ENCODE measurements at places on chromosomes 2 and 18.

- DNase-seq: no peak
Measured at GRCh38 chr18:49123431-49123830, 172.7 kb upstream of the SMAD7 start.

DNA sequence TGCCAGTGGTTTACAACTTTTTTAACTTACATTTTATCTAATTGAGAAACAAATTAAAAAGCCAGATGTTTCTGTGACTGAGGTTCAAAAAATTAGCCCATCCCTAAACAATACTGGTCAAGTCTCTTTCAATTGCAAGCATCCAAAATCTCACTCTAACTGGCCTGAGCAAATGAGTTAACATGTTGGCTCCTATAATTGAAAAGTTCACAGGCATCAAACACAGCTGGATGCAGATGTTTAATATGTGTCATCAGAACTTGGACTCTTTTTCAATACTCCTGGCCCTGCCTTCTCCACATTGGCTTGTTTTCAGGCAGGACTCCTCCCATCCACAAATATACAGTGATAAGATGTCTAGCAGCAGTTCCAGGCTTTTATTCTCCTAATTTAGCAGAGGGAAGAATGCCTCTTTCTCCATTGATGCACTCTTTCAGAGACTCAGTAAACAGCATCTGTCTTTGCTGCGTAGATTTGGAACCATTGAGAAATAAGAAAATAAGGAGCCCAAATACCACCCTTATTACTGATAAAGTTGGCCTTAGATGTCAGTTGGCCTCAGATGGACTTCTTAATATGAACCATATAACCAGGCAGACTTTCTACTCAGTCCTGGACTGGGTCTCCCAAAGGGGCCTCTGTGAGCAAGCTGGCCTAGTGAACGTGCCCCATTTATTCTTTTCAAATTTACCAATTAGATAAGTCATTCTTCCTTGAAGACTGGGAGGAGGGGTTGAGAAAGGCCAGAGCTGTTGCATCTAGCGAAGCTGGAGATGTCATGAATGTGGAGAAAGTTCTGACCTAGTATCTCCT lies 30.4 kb upstream of the FN1 start:
- DNase-seq: no peak

- DNase-seq: no peak
Measured at GRCh38 chr18:9738266-9738969, 30.3 kb downstream of the RAB31 start.

- no peak for DNase-seq
Measured at GRCh38 chr2:36290306-36290856, 65.2 kb upstream of the CRIM1 start.

- DNase-seq: no peak
Measured at GRCh38 chr18:59902131-59902992, 2.6 kb downstream of the PMAIP1 start.

- no peak for DNase-seq
Measured at GRCh38 chr2:109342930-109343329, 213.9 kb downstream of the SH3RF3 start.

DNA sequence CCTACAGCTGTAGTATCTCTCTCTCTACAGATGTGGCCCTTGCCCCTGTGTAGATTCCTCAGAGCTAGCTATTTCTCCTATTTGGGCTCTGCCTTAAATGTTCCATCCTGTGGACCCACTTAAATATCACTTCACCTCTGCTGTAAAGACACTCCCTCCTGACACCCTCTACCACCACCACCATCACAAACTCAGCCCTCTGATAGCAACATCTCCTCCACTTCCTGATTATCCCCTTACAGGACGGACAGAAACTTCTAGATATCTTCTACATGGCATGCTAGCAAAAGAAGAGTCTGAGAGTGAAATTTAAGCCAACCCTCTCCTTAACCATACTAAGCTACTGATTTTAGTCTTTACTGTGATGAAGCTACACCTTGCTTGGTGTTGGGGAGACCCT lies 3.2 kb upstream of the MAPRE2 start:
- DNase-seq: no peak

DNA sequence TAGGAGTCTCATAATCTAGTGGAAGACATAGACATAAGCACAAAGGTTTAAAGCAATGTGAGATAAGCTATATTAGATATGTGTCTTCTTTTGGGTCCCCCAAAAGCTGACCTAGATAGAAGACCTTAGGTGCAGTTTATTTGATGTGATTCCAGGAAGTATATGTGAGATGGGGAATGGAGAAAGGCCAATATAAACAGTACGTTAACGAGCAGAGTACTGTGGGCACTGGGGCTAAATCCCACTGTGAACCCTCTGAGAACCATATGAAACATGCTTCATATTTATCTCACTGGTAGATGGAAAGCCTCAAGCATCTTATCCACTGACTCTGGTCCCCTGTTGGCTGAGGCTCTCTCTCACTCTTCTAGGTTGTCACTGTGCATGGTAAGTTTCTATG lies 62.6 kb upstream of the ZC3H15 start:
- DNase-seq: no peak

All from cortex of kidney (tissue), 1 donor.